Activated naive CD4-positive, alpha-beta T cell treated with Interleukin-2 at 50 U/mL for 16 hours (primary cell): ENCODE measurements at places on chromosomes 2 and 18.

DNA sequence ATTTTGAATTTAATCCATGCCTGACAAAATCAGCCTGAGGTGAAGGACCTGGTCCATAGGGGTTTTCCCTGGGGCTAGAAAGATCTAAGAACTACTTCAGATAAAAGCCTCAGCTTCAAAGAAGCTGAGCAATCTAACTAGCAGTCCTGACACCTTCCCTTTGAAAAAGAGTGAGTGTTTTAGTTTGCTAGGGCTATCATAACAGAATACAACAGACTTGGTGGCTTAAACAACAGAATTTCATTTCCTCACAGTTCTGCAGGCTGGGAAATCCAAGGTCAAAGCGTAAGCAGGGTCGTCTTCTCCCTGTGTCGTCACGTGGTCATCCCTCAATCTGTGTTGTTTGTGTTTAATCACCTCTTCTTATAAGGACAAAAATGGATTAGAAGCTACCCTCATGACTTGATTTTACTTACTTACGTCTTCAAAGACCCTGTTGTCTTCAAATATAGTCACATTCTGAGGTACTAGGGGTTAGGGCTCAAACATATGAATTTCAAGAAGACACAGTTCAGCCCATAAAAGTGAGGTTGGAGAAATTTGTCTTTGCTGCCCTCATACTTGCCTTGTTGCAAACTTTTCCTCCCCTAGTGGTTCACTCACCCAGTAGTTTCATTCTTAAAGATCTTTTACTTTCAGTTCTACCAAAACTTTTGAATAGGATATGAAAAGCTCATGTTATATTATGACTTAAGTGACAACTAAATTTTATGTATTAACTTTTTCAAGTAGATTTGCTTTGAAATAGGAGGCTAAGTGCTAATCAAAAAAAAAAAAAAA is 673.8 kb downstream of the ARHGAP15 start:
- DNase-seq: no peak

DNA sequence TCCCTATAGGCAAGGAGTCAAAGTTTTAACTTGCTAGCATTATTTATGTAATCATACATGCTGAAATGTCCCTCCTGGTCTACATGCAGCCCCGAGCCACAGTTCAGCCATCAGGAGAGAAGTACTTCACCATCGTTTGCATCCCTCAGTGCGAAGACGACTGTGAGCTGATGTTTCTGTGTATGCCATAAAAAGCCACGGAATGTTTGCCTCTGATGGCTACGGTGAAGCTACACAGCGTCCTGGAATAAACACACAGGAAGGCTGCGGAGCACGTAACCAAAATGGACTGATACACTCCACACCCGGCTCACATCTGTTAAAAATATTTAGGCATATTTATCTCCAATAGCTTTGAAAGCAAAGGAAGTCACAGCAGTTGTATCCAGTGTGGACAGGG is 4.3 kb upstream of the SALL3 start:
- DNase-seq: no peak

- DNase-seq: no peak
Observed at GRCh38 chr2:159028776-159029175, 60.3 kb downstream of the TANC1 start.

- peak; percentile 30 for DNase-seq
Observed at GRCh38 chr2:238720232-238720672, 127.6 kb upstream of the TWIST2 start.

DNA sequence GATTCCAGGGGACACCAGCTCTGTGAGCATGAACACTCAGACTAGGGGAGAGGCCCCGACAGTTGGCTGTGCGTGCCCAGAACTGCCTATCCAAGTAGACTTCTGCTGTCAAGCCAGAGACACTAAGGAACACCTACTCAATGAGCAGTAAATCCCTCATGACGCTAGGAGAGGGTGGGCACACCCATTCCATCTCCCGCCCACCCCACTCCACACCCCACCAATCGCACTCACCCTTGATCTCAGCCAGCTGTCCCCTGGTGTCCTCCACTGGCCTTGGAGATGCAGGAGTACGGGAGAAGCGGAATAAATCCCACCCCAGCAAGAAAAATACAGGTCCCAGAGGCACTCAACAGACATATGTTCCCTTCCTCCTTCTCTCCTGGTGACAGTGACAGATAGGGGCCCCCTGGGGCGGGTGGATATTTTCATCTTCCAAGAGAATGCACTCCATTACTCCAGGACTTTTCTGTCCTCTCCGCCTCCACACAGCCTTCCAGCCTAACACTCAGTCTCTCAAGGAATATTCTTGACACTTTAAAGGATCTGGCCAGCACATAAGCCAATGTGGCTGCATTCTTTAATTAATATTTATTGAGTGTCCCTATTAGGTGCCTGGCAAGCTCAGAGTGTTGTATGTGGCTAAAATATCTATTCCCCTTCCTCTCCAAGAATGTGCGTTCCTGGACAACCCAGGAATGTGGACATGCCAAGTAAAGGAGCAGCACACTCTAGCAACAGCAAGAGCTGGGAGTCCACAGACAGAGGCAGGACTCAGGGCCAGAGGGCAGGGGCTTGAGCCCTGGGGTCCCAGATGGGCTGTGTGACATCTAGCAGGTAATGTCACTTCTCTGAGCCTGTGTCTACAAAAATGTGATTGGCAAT is 13.1 kb upstream of the SMAD7 start:
- no peak for DNase-seq

- DNase-seq: no peak
Observed at GRCh38 chr2:88764141-88764849, 72.8 kb downstream of the RPIA start.

DNA sequence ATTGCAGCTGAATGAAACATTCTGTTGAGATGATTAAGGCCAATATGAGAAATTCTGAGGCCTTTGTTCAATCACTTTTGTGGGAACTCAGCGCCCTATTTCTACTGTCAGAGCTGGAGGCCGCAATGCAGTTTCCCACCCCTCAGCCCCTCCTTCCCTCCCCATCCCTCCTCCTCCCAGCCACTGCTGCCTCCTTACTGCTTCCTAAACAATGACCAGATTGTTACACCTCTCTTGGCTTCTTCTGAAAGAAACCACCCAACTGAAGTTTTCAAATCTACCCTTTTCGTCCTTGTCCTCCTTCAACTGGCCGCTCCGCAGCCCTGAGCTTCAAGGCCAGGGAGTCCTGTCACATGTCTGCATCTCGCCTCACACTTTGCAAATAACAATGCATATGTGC is 36.7 kb upstream of the MAPK4 start:
- DNase-seq: no peak

GRCh38 chr2:181586569-181587081 is 70.3 kb downstream of the CERKL start:
- no peak for DNase-seq

- no peak for DNase-seq
Observed at GRCh38 chr2:40797120-40797519, 345.2 kb upstream of the SLC8A1 start.
